ENCODE measurements at places on chromosomes 6 and 20.

- DNase-seq, result no peak
Observed at GRCh38 chr20:53884859-53885541, 185.4 kb downstream of the BCAS1 start.

DNA sequence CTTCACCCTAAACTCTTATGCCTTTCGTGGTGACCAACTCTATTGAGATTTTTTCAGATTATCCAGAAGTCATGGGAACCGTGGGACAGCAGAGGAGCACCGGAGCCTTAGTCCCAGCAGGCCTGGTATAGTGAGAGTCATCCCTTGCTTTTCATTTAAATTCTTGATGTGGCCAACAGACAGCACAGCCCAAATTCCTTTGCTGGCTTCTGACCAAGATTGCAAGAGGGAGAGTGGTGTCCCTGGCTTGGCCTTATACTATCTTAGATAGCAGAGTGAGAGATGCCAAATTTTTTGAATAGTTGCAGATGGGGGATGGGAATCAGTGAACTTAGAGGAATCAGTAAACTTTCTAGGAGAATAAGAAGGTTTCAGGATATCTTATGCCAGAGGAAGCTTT is 7.8 kb downstream of the STX11 start:
- no peak for DNase-seq

- no peak for DNase-seq
Observed at GRCh38 chr6:156852858-156853216, 75.7 kb downstream of the ARID1B start.

GRCh38 chr6:106773522-106773921 is 144.1 kb downstream of the QRSL1 start:
- DNase-seq, result no peak

DNA sequence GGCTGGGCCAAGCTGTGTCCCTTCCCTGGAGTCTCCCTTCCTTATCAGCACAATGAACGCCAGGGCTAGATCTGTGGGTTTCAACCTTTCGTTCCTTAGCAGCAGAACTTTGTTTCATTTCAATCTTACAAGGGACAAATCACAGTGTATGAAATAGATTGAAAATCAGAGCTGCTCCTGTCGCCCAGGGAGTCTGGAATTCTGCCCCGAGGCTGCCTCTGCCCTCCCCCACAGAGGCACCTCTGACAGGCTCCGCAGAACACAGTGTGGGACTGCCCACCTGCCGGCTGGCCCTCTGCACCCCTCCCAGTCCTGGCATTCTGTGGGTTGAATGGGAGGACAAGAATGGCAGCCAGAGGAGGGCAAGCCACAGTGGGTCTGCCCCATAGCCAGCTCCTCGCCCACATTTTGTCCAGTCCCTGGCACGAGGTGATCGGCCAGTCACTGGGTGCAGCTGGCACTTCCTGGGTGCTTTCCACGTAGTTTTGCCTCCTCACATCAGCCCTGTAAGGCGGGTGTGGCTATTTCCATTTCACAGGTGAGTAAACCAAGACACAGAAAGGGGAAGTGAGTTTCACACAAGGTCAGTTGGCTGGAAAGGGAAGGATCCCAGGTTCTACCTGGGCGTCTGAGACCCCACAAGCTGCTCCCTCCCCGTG is 26.1 kb downstream of the MANBAL start:
- no peak for DNase-seq

DNA sequence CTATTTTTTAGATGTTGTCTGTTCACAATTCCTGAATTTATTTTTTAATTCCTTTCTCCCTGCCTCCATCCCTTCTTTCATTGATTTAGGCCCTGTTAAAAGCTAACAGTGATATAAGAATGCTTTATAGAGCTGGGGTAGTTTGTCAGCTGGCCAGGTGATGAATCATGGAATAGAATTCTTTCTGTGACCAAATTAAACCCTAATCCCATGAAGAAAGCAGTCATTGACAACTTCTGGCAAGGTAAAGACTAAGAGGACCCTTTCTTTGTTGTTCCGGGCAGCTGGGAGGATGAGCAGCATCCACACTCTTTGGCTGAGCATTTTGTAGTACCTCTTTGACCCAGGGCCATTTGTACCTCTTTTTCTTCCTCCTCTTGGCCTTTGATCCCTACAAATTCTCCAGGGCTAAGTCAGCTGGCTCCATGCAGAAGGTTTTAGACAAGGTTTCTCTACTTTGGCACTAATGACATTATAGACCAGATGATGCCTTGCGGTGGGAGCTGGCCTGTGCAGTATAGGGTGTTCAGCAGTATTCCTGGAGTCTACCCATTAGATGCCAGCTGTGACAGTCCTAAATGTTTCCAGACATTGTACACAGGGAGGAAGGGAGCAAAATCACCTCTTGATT is 102.9 kb downstream of the SLX4IP start:
- no peak for DNase-seq

DNA sequence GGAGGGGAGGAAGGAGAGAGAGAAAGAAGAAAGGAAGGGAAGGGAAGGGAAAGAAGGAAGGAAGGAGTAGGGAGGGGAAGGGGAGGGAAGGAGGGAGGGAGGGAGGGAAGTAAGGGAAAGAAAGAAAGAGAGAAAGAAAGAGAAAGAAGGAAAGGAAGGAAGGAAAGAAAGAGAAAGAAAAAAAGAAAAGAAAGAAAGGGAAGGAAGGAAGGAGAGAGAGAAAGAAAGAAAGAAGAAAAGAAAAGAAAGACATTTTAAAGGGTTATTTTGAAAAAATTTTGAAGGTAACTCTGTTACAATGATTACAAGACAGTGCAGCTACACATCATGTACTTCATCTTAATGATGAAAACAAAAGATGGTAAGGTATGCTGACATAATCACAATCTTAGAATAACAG is 3.9 kb downstream of the KIAA0319 start:
- no peak for DNase-seq

DNA sequence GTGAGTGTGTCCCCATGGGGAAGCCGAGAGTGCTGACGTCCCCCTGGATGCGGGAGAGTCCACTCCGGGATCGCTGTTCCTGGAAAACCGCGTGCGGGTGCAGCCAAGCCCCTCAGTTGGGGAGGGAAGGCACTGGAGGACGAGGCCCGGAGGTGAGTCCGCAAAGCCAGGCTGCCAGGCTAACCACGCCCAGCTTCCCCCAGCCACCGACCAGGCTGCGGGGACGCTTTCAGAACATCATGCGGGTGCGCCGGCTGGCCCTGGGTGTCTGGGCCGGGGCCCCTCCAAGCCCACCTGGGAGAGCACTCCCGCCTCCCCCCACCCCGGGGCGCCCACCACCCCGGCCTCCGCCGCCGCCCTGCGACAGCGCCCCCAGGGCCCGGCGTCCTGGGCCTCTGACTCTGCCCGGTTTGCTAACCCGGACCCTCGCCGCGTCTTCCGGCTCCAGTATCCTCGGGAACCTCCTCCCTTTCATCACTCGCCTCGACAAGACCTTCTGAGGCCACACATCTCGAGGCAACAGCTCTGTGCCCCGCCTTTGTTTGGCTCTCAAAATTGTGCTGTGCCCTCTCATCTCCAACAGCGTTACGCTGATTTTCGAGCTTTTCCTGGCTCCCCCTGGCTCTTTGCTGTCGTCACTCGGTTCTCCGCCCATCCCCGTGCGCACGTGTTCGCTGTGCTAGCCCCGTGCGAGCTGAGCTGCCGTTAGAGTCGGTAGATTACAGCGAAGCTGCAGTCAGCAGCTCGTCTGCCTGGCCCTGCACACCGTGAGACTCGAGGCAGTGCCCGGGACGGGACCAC is 47.1 kb upstream of the ENTPD6 start:
- DNase-seq, result peak; percentile 31

Measured in amygdala (tissue), 56 donors.